Kidney (tissue), 22 donors: ENCODE measurements at places on chromosomes 12 and 14. TPM values are rescaled to one million over a fixed set of nuclear protein-coding genes. Genes with fewer than 3 reads are reported as not detected.
A peak's percentile ranks its signal among the peaks of the same experiment; 100 is the strongest.

DNA sequence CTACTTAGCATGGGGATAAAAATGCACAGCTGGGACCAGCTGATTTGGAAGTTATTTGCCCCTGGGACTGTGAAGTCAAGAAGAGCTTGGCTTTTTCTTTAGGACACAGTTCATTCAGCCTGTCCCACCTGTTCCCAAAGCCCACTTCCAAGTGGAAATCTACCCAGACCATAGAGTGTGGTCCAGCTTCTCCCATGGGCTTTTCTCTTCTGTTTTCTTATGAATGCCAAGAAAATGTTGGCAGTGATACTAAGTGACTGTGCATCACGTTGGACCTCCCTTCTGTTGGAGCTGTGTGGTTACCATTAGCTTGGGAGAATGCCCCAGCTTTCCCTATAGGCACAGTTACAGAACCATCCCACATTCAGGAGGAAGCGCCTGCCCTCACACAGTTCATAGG, 89.4 kb downstream of the NT5DC3 start:
- no peak overlapping the region for H3K4me3 ChIP-seq
- no peaks in the 10 kb centered on the region for H3K4me1 ChIP-seq
- no peaks in the 10 kb centered on the region for H3K36me3 ChIP-seq
- no peaks in the 10 kb centered on the region for H3K27me3 ChIP-seq
- DNase-seq: no peak
- H3K27ac ChIP-seq: no peak overlapping the region

DNA sequence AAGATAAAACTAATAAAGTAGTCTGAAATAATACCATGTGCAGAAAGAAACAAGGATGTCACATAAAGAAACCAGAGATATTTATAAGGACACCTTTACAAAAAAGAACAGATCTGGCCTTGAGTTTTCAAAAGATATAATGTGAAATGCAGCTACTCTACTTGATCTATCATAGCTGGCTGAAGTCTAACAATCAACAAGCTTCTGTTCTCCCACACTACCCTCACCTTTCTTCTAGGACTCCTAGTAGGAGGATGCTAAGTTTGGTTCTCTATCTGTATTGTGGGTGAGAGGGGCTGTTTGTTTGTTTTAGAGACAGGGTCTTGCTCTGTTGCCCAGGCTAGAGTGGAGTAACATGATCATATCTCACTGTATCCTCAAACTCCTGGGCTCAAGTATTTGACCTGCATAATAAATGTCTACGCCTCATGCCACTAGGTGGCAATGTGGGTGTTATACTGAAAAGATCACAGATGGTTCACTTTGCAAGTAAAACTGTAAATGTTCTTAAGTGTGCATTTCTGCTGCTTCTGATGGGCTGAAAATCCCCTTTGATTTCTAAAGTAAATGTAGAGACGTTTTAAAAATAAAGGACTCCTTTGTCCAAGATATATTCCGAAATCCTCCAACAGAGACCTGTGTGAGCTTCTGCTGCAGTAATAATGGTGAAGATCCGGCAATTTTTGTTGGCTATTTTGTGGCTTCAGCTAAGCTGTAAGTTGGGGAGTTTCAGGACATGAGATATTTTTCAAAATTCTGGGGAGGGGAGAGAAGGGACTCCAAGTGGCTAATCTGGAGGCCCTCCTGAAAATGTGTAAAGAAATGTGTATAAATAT, 269.3 kb downstream of the DAD1 start:
- no peak overlapping the region for H3K4me3 ChIP-seq
- no peak for DNase-seq
- H3K36me3 ChIP-seq: no peaks in the 10 kb centered on the region
- no peaks in the 10 kb centered on the region for H3K4me1 ChIP-seq
- H3K27me3 ChIP-seq: no peaks in the 10 kb centered on the region

- H3K27ac ChIP-seq: peak overlapping the region; percentile 100
- H3K27me3 ChIP-seq: no peaks in the 10 kb centered on the region
- H3K4me1 ChIP-seq: peaks cover 7% of the 10 kb centered on the region
- H3K4me3 ChIP-seq: peak overlapping the region; percentile 97
- DNase-seq: peak; percentile 94
Observed at GRCh38 chr14:35403603-35404448, 723 bp downstream of the NFKBIA start.

DNA sequence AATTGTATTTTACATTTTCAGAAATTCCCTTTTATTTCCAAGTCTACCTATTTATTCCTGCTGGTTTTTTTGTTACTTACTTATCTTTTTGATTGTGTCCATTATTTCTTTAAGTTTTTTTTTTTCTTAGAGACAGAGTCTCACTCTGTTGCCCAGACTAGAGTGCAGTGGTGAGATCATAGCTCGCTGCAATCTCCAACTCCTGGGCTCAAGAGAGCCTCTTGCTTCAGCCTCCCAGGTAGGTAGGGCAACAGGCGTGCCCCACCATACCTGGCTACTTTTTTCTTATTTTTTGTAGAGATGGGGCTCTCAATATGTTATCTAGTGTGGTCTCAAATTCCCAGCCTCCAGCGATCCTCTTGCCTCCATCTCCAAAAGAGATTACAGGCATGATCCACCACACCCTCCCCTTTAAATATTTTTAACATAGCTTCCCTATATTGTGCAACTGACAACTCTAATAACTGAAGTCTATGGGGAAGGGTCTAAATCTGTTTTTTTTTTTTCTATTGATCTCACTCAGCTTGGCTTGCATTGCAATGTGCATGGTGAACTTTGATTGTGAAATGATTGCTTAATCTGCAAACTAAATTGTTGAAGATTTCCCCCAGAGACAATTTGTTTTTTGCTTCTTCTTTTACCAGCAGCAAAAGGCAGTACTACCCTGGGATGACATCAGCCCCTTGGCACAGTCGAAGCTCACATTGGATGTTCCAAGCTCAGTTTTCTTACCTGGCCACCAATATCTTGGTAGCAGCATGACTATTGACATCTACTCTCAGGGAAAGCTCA, 25.7 kb upstream of the COCH start:
- no peak overlapping the region for H3K4me3 ChIP-seq
- no peak for DNase-seq
- no peaks in the 10 kb centered on the region for H3K27me3 ChIP-seq

DNA sequence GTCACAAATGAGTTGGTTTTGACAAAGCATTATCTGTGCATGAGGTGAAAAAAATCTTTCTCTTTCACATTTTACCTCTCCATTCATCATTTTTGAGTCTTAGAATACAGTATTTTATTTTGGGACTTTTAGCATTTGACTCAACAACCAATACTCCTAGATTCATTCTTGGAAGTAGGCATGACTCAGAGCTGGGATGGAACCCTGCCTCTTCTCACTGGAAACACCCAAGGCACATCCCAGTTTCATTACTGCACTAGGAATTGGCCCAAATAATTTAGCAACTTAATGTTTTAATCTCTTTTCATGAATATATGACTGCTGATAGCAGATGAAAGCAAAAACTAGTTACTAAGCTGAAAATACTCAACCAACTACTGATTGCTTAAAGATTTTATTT, 3.3 kb upstream of the PDZRN4 start:
- peaks cover 8% of the 10 kb centered on the region for H3K27me3 ChIP-seq
- DNase-seq: no peak
- no peak overlapping the region for H3K27ac ChIP-seq
- peaks cover 4% of the 10 kb centered on the region for H3K4me1 ChIP-seq
- no peaks in the 10 kb centered on the region for H3K36me3 ChIP-seq

- H3K27me3 ChIP-seq: no peaks in the 10 kb centered on the region
- no peaks in the 10 kb centered on the region for H3K36me3 ChIP-seq
- H3K4me1 ChIP-seq: no peaks in the 10 kb centered on the region
- no peak overlapping the region for H3K27ac ChIP-seq
- no peak overlapping the region for H3K4me3 ChIP-seq
Observed at GRCh38 chr12:108119126-108119973, 9.7 kb upstream of the WSCD2 start.

- H3K4me1 ChIP-seq: peaks cover 2% of the 10 kb centered on the region
- DNase-seq: no peak
- H3K27ac ChIP-seq: peak overlapping the region; percentile 12
- no peak overlapping the region for H3K4me3 ChIP-seq
- H3K36me3 ChIP-seq: no peaks in the 10 kb centered on the region
- no peaks in the 10 kb centered on the region for H3K27me3 ChIP-seq
Observed at GRCh38 chr12:62761658-62762057, 173.3 kb downstream of the PPM1H start.

DNA sequence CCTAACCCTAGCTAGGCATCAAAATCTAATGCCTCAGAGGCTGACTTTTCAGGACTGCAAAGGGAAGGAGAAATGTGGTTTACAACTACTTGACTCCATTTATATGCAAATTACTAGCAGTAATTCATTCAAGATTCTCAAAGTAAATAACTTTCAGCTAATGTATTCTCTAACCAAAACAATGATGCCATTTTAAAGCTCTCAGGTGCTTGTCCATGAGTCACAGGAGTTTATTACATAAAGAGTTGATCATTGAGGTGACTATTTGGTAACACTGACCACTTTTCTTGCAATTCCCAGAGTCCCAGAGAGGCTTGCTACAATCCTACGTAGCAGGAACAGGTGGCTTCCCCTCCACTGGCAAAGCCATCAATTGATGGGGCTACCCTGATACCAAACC, 109.0 kb upstream of the SLC35F4 start:
- no peak overlapping the region for H3K27ac ChIP-seq
- H3K4me3 ChIP-seq: no peak overlapping the region
- no peaks in the 10 kb centered on the region for H3K36me3 ChIP-seq
- no peak for DNase-seq
- H3K4me1 ChIP-seq: no peaks in the 10 kb centered on the region
- H3K27me3 ChIP-seq: no peaks in the 10 kb centered on the region

DNA sequence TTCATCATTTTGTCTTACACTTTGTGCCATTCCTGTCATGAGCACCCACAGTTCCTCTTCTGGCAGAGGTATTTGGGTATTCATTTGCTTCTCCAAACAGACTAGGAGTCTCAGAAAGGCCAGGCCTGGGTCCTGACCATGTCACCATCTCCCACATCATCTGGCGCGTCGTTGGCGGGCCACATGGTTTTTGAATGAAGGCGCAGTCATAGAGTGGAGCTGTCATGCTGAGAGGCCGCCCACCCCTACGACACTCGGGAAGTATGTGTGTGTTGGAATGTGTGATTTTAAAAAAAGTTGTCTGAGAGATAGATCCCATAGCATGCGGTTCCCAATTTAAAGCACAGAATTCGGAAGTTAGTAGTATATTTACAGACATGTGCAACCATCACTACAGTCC, 15.6 kb upstream of the TTC7B start:
- H3K4me3 ChIP-seq: no peak overlapping the region
- no peak overlapping the region for H3K27ac ChIP-seq
- H3K27me3 ChIP-seq: no peaks in the 10 kb centered on the region

DNA sequence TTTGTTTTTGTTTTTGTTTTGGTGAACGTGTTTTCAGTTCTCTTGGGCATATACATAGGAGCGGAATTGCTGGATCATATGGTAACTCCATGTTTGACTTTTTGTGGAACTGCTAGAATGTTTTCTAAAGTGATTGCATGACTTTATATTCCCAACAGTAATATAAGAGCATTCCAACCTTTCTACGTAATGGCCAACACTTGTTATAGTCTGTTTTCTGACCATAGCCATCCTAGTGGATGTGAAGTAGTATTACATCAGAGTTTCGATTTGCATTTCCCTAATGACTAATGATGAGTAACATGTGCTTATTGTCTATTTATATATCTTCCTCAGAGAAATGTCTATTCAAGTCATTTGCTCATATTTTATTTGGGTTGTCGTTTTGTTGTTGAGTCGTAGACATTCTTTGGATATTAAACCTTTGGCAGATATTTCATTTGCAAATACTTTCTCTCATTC, 268.7 kb downstream of the AEBP2 start:
- H3K27me3 ChIP-seq: no peaks in the 10 kb centered on the region
- no peak overlapping the region for H3K27ac ChIP-seq
- no peaks in the 10 kb centered on the region for H3K36me3 ChIP-seq
- H3K4me1 ChIP-seq: peaks cover 2% of the 10 kb centered on the region
- no peak overlapping the region for H3K4me3 ChIP-seq
- DNase-seq: no peak

- H3K27ac ChIP-seq: peak overlapping the region; percentile 96
- H3K4me1 ChIP-seq: peaks cover 45% of the 10 kb centered on the region
- peak overlapping the region; percentile 81 for H3K4me3 ChIP-seq
Observed at GRCh38 chr12:6372403-6373003, 2.9 kb downstream of the SCNN1A start.

DNA sequence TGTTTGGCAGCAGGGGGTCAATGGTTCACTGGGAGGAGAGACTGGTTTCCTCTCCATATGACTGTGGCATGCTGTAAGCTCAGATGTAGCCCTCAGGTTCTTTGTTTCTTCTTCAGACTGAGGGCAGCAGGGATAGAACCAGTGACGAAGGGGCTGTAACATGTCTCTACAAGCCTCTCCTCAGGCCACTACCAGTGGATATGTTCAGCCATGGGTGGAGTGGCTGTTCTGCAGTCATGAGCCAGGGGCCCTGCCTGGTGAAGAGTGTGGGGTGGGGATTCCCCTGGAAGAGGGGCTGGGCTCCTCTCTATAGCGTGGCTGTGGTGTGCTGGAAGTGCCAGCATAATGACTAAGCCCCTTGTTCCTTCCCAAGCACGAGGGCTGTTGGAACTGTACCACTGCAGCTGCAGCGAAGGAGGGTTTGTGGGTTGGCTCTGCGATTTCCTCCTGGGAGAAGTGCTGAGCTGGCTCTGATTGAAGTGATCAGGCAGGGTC, 55.8 kb downstream of the CMAS start:
- no peaks in the 10 kb centered on the region for H3K4me1 ChIP-seq
- no peak for DNase-seq
- no peak overlapping the region for H3K27ac ChIP-seq
- H3K36me3 ChIP-seq: no peaks in the 10 kb centered on the region
- no peak overlapping the region for H3K4me3 ChIP-seq

GRCh38 chr14:92584220-92584619, 70.6 kb downstream of the RIN3 start:
- no peak overlapping the region for H3K4me3 ChIP-seq
- H3K36me3 ChIP-seq: no peaks in the 10 kb centered on the region
- H3K4me1 ChIP-seq: no peaks in the 10 kb centered on the region
- no peak overlapping the region for H3K27ac ChIP-seq

DNA sequence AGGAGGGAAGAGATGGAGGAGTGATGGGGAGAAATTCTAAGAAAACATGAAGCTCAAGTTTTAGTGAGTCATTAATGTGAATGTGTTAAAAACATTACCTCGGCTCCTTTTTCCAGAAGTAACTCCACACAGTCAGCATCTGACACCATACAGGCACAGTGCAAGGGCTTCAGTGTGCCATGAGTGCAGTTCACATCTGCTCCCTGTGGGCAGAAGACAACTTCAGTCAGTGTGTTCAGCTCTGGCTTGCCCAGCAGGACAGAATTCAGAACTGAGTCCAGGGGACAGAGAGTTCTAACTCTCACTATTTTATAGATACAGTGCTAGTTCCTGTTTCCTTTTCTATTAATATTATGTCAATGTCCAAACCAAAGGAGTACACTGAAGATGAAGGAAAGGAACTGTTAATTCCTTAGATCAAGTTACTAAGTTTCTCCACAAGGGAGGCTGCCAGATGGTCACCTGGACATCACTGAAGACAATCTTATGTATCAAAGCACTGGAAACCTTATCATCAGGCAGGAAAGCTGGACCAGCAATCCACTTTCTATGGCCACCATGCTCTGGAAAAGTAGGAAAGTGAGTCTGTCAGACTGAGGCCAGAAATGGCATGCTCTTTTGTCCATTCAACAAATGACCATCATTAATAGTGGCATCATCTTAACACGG, 6.1 kb downstream of the ASB8 start:
- H3K36me3 ChIP-seq: peaks cover 54% of the 10 kb centered on the region
- H3K27me3 ChIP-seq: no peaks in the 10 kb centered on the region
- H3K4me1 ChIP-seq: no peaks in the 10 kb centered on the region
- no peak overlapping the region for H3K4me3 ChIP-seq

MIP gene
- not detected for polyA plus RNA-seq

ZFHX2 gene
- 6.1 TPM for polyA plus RNA-seq

TMEM253 gene
- 0.43 TPM for polyA plus RNA-seq

DBX2 gene
- not detected for polyA plus RNA-seq
